NCI-H1092 treated with DMSO at 0.1 percent for 48 hours (cell line): ENCODE measurements at places on chromosomes 1 and 21.
A peak's percentile ranks its signal among the peaks of the same experiment; 100 is the strongest.

GRCh38 chr1:40638097-40639036 is 27.1 kb downstream of the RIMS3 start:
- no peak for DNase-seq

GRCh38 chr21:45523411-45524101 is 18.7 kb downstream of the SLC19A1 start:
- no peak for DNase-seq

DNA sequence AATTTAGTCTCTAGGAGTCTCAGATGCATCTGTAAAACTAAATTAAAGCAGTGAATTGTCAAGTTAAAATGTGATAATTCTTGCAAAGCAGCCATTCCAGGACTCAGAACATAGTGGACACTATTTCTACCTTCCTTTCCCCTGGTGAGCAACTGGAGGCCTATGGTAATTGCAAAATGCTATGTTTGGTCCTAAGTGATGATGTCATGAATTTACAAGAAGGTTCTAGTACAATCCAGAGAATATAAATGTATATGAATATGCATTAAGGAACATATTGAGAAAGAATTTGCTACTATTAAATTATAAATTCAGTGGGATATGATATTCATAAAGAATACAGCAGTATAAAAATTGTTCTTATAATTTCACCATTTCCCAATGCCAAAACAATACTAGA is 32.6 kb downstream of the OMA1 start:
- no peak for DNase-seq

GRCh38 chr1:33177996-33178540 is 3.8 kb downstream of the TRIM62 start:
- no peak for DNase-seq

DNA sequence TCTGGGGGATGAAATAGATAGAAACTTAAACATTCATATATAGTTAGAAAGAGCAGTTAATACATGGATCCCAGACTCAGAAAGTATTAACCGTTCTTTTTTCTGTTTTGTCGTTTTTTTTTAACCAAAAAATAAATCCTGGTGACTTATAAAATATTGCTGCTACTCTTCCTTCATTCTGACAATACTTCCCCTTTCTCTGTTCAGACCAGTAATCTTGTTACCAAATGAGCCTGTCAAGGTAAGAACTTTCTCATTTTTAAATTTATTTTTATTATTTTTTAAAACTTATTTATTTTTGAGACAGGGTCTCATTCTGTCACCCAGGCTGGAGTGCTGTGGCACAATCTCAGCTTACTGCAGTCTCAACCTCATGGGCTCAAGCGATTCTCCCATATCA is 13.7 kb downstream of the PTPN22 start:
- no peak for DNase-seq

- no peak for DNase-seq
These were observed 20.4 kb downstream of the SLC25A33 start for GRCh38 chr1:9559673-9560072.

DNA sequence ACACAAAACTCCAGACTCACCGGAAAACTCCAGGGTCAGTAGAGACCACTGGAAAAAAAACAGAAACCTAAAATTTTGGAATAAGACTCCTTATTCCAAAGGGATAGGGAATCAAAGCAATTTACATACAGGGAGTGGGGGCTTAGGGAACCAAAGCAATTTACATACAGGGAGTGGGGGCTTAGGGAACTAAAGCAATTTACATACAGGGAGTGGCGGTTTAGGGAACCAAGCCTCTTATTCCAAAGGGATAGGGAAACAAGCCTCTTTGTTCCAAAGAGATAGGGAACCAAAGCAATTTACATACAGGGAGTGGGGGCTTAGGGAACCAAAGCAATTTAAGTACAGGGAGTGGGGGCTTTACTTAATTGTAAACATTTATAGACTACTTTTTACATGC is 28.4 kb upstream of the TTLL7 start:
- no peak for DNase-seq

GRCh38 chr1:9009438-9010370 is 16.5 kb downstream of the SLC2A7 start:
- DNase-seq, result peak; percentile 8

DNA sequence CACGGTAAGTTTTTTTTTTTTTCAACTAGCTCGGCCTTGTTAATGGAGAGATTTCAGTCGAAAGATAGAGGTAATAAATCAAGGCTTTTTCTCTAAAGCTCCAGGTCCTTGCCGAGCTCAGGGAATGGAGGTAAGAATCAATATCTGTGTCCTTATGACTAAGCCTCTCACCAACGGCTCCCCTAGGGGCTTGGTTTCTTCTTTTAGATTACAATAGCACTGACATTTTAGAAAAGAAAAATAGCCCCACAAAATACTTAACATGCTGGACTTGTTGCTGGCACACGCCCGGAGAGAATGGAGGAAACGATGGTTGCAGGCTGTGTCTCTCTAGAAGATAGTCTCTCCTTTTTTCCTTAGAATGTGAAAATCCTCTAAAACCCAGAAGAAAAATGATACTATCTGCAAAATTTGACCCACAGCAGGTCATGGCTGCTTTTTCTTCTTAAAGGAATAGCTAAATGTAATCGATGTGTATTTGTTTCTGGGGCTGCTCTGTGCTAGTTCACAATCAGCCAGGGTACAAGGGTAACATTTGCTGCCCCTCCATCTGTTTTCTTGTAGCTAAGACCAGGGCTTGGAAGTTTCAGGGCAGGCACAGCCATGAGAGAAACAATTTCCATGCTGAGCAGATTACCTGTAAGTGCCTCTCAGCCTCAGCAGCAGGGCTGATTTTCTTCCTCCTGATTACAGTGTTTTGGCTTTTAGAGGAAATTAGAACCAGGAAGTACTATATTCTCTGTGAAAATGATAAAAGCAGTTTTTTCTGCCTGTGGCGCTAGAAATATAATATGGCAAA is 86.2 kb upstream of the GNG12 start:
- DNase-seq, result no peak

DNA sequence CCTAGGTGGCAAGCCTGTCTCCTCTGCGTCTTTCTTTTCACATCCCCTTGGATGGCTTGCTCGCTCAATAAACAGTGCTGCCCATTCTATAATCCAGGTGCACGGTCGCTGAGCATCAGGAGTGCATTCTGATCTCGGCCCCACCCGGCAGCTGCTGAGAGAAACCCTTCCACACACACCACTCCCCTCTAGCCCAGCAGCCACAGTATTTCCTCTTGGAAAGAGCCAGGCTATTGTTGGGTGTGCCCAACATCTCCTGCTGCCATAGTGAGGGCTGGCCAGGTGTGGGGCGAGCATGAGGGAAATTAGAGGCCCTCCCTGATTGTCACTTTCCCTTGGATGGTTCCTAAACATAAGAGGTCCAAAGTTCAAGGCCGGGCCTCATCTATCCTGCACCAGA is 24.7 kb downstream of the GPA33 start:
- DNase-seq, result no peak

- DNase-seq, result no peak
These were observed 3.3 kb upstream of the PIGK start for GRCh38 chr1:77222496-77222895.

- no peak for DNase-seq
These were observed 206.6 kb downstream of the PBX1 start for GRCh38 chr1:164765557-164765956.

GRCh38 chr1:168834225-168834872 is 105.3 kb upstream of the DPT start:
- no peak for DNase-seq

DNA sequence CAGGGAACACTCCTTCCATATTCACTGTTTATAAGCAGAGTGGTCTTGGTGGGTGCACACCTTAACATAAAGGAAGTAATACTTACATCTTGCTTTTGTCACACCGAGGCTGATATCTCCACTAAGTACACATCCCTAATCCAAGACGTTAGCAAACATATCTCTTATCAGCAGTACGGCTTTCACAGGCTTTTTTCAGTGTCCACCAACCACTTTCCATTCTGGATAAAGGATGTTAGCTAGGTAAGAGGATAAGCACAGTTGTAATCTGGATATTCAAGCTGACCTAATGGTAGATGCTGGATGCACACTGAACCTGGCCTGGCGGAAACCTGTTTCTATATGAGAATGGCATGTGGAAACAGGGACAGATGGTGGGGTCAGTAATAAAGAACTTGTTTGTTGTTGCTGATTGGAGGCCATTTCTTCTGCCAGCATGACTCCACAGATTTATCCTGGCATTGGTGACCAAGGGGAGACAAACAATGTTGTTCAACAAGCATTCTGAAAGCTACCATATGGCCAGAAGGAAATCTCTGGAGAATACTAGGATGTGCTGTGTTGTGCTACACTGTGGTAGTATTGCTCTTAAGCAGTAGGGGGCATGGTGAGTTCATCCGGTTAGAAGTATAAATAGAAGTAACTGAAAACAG is 416.4 kb downstream of the PTBP2 start:
- peak; percentile 69 for DNase-seq

DNA sequence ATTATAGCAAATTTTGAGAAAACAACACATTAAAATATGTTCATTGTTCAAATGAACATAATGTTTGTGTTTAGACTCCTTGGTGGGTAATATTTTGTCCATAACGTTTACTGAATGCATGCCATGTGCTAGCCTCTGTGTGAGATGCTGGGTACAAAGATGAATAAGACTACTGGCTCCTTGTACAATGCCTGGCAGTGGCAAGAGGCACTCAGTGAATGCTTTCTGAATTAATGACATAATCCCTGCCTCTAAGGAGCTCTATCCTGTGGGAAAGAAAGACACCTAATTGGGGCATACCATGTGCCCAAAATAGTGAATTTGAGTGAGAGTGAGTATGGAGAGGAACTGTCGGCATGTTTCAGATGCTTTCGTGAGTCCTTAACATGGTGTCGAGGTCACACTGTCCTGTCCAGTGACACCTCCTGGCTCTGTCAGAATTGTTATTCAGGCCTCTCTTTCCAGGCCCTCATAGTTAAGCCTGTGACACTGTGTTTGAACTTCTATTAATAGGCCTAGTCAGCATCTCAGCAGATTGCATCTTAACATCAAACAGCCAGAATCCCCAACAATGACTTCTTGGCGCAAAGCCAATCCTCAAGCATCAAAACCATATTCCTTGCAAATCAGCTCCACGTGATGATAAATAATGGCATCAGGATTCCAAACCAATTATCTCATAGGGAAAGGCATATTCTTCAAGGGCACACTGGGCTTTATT is 32.8 kb upstream of the S1PR1 start:
- peak; percentile 39 for DNase-seq
